Amygdala (tissue), 56 donors: ENCODE measurements at places on chromosomes 2 and 18.

DNA sequence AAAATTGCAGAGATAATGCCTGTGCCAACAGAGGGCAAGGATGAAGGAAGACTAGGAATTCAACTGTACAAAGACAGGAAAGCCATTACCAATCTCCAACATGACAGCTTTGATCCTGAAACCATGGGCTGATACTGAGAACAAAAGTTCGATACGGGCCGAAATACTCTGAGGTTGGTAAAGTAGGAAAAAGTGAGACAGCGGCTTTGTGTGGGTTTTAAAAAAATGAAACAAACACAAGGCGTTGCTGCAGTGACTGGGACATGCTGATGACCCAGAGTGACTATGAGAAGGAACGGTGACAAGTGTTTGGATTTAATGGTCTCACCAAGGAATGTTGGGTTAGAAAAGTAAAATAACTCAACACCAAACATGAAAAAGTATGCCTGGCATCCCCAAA, 24.2 kb upstream of the SDC1 start:
- no peak for DNase-seq

GRCh38 chr2:74534411-74534810, 4.7 kb downstream of the HTRA2 start:
- no peak for DNase-seq

- peak; percentile 8 for DNase-seq
Observed at GRCh38 chr2:196702641-196703040, 63.1 kb downstream of the CCDC150 start.

DNA sequence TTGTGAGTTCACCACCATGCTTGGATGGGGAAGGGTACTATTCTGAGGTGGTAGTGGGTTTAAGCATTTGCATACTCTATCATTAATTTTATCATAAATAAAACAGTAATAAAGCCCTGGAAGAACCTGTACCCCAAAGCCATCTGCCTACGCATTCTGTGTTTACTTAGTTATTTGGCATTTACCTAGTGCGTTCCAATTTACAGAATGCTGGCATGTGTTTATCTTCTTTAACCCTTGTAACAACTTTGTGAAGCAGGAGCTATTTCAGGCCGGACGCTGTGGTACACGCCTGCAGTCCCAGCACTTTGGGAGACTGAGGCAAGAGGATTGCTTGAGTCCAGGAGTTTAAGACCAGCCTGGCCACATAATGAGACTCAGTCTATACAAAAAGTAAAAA, 17.8 kb upstream of the ODC1 start:
- DNase-seq = no peak

DNA sequence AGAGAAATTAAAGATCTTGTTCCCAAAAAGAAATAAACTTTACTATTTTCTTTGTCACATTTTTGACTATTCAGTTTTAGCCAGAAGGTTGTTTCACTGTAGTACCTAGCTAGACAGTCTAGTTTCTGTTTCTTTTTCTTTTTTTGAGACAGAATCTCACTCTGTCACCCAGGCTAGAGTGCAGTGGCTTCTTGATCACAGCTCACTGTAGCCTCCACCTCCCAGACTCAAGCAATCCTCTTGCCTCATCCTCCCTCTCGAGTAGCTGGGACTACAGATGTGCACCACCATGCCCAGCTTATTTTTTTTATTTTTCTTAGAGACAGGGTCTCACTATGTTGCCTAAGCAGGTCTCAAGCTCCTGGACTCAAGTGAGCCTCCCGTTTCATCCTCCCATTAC, 2.2 kb downstream of the RBM45 start:
- DNase-seq = no peak

- DNase-seq = no peak
Observed at GRCh38 chr18:21714474-21714873, 9.9 kb upstream of the ABHD3 start.

DNA sequence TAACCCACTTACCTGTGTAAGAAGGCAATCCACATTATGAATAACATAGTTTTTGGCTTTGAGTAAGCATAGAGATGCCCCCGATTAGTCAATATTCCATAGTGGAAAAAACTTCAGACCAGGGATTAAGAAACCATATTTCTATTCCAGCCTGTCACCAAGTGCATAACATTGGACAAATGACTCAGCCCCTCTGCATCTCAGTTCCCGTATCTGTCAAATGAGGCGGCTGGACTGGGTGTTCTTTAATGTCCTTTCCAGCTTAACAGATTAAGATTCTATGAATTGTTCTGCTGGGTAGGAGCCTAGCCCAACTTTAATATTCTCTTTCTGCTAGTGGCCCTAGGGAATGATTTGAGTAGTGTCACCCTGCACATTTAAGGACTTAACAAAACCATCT, 11.8 kb upstream of the FTCDNL1 start:
- DNase-seq = no peak

DNA sequence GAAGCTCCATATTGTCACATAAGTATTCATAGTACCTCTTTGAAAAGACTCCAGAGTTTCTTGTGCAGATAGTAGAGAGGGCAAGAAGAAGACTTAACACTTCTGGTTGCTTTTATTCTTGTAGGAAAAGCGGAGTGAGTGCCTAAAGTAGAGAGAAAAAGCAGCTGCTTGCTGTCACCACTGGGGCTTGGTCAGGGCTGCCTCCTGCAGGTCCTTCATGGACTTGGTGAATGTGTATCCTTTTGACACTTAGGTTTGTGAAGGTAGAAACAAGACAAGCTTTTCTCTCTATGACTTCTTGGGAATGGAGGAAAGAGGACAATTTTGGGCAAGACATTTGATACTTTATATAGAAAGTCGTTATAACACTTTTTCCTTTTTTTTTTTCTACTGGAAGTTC, 312.8 kb upstream of the FANCL start:
- DNase-seq = no peak

DNA sequence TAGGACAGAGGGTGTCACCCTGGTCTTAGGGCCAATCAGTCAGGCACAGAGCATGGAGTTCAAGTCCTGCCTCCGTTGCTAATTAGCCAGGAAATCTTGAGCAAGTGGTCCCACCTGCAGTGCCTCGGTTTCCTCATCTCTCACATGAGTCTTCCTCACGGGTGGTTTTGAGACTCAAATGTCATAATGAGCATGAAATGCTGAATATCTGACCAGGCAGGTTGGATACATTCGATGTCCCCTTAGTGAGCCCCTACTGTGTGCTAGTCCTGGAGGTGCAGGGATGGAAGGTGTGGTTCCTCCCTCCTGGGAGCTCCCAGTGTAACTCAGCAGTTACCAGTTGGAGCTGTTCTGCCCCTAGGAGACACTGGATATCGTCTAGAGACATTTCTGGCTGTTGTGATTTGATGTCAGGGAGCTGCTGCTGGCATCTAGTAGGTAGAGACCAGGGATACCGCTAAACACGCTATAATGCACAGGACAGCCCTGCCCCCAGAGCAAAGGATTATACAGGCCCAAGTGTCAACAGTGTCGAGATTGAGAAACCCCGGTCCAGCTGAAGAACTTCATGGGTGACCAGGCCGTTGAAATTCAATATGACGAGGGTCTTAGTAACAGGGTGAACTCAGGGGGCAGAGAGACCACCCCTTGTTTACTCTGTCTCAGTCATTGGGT, 118.5 kb upstream of the TWIST2 start:
- no peak for DNase-seq
